ENCODE measurements at places on chromosomes 12 and 14.

- no peaks in the 10 kb centered on the region for H3K36me3 ChIP-seq
- H3K4me1 ChIP-seq = peaks cover 16% of the 10 kb centered on the region
Observed at GRCh38 chr12:49543914-49544815, 5.3 kb downstream of the KCNH3 start.

DNA sequence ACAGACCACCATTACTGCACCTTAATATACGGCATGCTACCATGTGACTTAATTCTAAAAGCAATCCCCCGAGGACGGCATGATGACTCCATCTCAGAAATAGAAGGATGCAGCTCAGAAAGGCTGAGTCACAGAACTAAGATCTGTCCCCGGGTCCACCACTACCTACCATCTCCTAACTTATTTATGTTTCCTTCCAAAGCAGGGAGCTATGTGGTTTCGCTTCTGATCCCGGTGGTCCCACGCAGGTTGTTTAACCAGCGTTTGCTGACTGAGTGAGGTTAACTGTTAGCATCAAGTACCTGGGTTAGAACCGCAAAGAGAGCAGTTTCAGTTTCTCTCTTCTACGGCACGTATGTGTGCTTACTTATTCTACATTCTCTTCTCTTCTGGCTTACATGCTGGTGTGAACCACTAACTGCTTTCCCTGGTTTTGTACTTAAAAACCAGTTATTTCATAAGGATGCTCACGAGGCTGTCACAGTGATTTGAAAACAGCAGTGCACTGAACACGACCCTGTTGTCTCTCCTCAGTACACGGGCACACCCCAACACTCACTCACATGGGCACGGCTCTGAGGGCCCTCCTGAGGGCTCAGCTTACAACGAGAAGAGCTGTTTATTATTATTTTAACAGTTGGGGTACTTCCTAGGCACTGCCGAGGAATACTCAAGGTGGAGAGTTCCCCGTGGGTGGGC lies 66.7 kb downstream of the CCDC88C start:
- peaks cover 40% of the 10 kb centered on the region for H3K4me1 ChIP-seq
- peak overlapping the region; percentile 46 for H3K4me3 ChIP-seq
- H3K36me3 ChIP-seq = no peaks in the 10 kb centered on the region
- DNase-seq = no peak
- H3K27me3 ChIP-seq = no peaks in the 10 kb centered on the region

GRCh38 chr12:130449291-130449690 lies 111.6 kb downstream of the PIWIL1 start:
- H3K4me3 ChIP-seq = no peak overlapping the region
- no peak overlapping the region for H3K27ac ChIP-seq
- DNase-seq = no peak
- H3K36me3 ChIP-seq = no peaks in the 10 kb centered on the region

- H3K4me1 ChIP-seq = no peaks in the 10 kb centered on the region
- no peaks in the 10 kb centered on the region for H3K27me3 ChIP-seq
- DNase-seq = no peak
- no peak overlapping the region for H3K4me3 ChIP-seq
- H3K36me3 ChIP-seq = no peaks in the 10 kb centered on the region
Observed at GRCh38 chr12:131347345-131347714, 363.6 kb upstream of the SFSWAP start.

GRCh38 chr12:5575232-5575631 lies 143.3 kb downstream of the NTF3 start:
- no peak for DNase-seq
- H3K4me1 ChIP-seq = peaks cover 13% of the 10 kb centered on the region
- no peak overlapping the region for H3K4me3 ChIP-seq

DNA sequence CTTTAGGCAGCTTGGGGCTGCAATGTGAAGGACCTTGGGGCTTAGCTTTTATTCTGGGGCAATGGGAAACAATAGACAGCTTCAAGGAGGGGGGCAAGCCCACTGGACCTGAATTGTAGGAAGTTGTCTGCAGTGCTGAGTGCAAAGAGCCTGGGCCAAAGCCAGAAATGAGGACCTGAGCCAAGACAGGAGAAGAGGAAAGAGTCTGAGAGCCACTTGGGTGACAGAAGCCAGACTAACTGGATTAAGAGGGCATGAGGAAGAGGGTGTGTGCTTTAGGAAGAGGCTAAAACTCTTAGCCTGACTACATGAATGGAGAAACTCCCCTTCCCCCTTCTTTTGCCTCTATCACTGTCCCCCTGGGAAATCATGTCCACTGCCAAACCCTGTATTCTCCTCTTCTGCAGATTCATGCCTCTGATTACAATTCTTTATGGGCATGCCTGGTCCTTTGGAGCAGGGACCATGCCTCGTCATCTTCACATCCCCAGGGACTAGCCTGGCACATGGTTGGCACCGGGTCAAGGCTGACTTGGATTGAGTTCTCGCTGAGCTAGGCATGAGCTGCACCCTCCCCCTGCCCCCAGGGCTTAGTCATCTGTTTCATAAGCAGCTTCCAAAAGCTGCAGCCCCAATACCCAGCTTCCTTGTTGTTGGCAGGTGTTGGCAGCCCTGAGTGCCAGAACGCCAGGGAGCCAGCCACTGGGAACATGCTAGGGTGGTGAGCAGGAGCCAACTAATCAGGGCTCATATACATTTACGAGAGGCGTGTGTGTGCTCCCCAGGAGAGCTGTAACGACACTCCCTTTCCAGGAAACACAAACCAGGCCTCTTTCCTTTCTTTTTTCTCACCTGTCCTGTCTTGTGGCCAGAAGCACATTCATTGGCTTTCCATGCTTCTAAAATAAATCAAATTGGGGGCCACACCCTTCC lies 27.7 kb upstream of the JDP2 start:
- DNase-seq = peak; percentile 51
- H3K36me3 ChIP-seq = no peaks in the 10 kb centered on the region
- no peak overlapping the region for H3K4me3 ChIP-seq

DNA sequence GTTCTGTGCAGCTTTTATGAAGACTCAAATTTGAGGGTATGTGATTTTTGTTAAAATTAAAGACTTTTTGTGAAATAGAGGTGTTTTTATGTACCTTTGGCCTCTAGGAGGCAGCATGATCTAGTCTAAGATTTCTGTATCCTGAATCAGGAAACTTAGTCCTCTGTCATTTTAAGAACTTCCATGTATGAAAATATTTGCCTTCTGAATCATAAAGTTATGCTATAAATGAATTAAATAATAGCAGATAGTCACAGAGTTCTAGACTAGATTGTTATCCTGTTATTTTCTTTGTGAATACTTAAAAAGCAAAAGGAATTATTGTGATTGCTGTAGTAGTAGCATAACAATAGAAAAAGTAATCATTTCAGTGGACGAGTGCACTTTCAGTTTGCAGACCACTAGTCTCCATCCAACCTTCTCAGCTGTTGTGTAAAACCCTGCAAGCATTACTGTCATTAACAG lies 56.3 kb downstream of the FGD4 start:
- peaks cover 55% of the 10 kb centered on the region for H3K4me1 ChIP-seq
- H3K4me3 ChIP-seq = peak overlapping the region; percentile 22
- no peak for DNase-seq
- peak overlapping the region; percentile 29 for H3K27ac ChIP-seq
- H3K27me3 ChIP-seq = no peaks in the 10 kb centered on the region

DNA sequence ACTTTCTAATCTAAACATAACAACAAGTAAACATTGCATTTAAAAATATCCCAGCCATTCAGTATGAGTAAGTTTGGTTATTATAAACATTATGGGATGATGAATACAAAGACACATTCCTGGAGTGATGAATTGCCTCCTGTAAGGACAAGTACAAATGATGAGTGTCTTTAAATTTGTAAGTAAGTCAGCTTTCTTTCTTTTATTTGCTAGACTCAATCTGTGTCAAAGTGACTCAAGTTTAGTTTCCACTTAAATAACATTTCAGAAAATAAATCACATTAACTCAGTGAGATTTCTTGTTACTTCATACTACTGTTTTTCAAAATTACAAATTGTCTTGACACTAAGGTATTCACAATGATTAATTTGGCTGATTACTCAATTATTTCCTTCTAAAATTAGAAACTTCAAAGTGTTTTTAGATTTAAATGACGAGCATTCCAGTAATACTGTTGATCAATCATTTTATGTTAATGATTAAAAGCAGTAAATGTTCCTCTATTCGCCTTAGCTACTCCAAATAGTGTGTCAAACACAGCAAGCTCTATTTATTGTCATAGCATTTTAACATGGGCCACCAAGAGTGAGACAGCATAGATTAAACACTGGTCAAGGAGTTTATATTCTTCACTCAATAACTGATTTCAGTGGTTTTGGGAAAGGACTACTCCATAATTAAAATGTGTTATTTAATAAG lies 658.0 kb upstream of the MDGA2 start:
- H3K4me1 ChIP-seq = no peaks in the 10 kb centered on the region
- H3K36me3 ChIP-seq = no peaks in the 10 kb centered on the region
- no peaks in the 10 kb centered on the region for H3K27me3 ChIP-seq
- H3K4me3 ChIP-seq = no peak overlapping the region
- H3K27ac ChIP-seq = no peak overlapping the region
- DNase-seq = no peak

GRCh38 chr14:100484531-100485267 lies 102.5 kb downstream of the BEGAIN start:
- no peak for DNase-seq
- H3K27ac ChIP-seq = no peak overlapping the region
- no peaks in the 10 kb centered on the region for H3K4me1 ChIP-seq
- H3K27me3 ChIP-seq = no peaks in the 10 kb centered on the region
- H3K36me3 ChIP-seq = no peaks in the 10 kb centered on the region

- no peaks in the 10 kb centered on the region for H3K27me3 ChIP-seq
- H3K4me3 ChIP-seq = no peak overlapping the region
- no peaks in the 10 kb centered on the region for H3K36me3 ChIP-seq
- H3K27ac ChIP-seq = no peak overlapping the region
- no peak for DNase-seq
Observed at GRCh38 chr12:81872400-81872799, 113.2 kb upstream of the PPFIA2 start.

DNA sequence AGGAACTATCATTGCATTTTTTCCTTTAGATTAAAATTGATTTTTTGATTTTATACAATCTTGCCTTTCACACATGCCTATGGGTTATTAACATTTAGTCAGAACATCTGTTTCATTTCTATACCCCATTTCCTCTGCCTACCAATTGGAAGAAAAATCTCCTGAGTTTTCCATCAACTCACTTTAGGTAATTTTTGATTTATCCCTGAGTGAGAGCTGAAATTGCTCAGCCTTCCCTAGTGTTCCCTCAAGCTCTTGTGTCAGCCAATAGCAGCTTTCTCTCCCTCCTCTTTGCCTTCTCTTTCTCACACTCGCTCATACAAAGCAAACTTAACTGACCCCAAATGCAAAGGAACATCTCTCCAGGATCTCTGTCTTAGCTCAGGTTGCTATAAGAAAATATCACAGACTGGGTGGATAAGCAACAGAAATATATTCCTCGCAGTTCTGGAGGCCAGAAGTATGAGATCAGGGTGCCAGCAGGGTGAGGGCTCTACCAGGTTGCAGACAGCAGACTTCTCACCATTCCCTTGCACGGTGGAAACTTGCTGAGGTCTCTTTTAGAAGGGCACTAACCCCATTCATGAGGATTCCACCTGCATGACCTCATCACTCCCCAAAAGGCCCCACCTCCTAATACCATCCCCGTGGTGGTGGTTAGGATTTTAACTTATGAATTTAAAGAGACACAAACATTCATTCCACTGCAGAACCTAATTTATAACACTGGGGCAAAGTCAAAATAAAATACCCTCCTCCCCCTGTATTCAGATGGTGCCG lies 224.2 kb upstream of the SFSWAP start:
- no peaks in the 10 kb centered on the region for H3K36me3 ChIP-seq
- H3K27ac ChIP-seq = no peak overlapping the region
- peaks cover 6% of the 10 kb centered on the region for H3K4me1 ChIP-seq
- DNase-seq = no peak
- H3K27me3 ChIP-seq = peaks cover 12% of the 10 kb centered on the region

GRCh38 chr12:28998662-28999120 lies 150.4 kb upstream of the FAR2 start:
- no peaks in the 10 kb centered on the region for H3K4me1 ChIP-seq
- no peaks in the 10 kb centered on the region for H3K36me3 ChIP-seq
- H3K27me3 ChIP-seq = no peaks in the 10 kb centered on the region
- no peak overlapping the region for H3K27ac ChIP-seq
- DNase-seq = no peak
- no peak overlapping the region for H3K4me3 ChIP-seq

GRCh38 chr12:49121047-49121696 lies 10.0 kb downstream of the TUBA1B start:
- no peaks in the 10 kb centered on the region for H3K27me3 ChIP-seq
- no peaks in the 10 kb centered on the region for H3K4me1 ChIP-seq
- DNase-seq = no peak
- H3K27ac ChIP-seq = no peak overlapping the region
- H3K36me3 ChIP-seq = no peaks in the 10 kb centered on the region

- H3K27me3 ChIP-seq = no peaks in the 10 kb centered on the region
- H3K4me3 ChIP-seq = no peak overlapping the region
- DNase-seq = no peak
- H3K4me1 ChIP-seq = no peaks in the 10 kb centered on the region
Observed at GRCh38 chr12:19066475-19067001, 63.0 kb upstream of the PLEKHA5 start.

- no peaks in the 10 kb centered on the region for H3K4me1 ChIP-seq
- no peak overlapping the region for H3K4me3 ChIP-seq
- no peak for DNase-seq
- no peaks in the 10 kb centered on the region for H3K36me3 ChIP-seq
Observed at GRCh38 chr12:30095511-30095910, 311.8 kb upstream of the TMTC1 start.

DNA sequence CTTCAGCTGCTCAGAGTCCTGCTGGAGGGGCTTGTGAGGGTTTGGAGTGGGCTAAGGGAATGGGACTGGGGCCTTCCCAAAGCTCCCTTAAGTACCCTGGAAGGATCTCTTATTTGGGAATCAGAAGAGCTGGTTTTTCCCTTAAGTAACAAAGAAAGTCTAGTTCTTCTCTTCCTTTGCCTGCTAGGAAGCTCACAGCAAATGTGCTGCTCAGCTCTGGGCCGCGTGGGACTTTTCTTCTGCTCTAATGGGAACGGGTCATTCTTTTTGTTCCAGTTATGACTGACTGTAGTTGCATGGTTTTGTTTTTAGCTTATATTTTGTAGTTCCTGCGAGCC lies 6.0 kb downstream of the KIF26A start:
- DNase-seq = no peak
- H3K4me3 ChIP-seq = no peak overlapping the region
- H3K27ac ChIP-seq = no peak overlapping the region
- H3K36me3 ChIP-seq = no peaks in the 10 kb centered on the region

GRCh38 chr14:89245802-89246201 lies 171.2 kb downstream of the FOXN3 start:
- no peak overlapping the region for H3K27ac ChIP-seq
- no peak for DNase-seq
- no peak overlapping the region for H3K4me3 ChIP-seq
- peaks cover 8% of the 10 kb centered on the region for H3K36me3 ChIP-seq
- no peaks in the 10 kb centered on the region for H3K4me1 ChIP-seq
- H3K27me3 ChIP-seq = no peaks in the 10 kb centered on the region

Measured in esophagus squamous epithelium (tissue), 5 donors.